ENCODE measurements at places on chromosomes 7 and 10. TPM values are rescaled to one million over a fixed set of nuclear protein-coding genes. Genes with fewer than 3 reads are reported as not detected.

TEX47 gene
- not detected for total RNA-seq

ANKRD61 gene
- total RNA-seq: 0.42 TPM

FAM24B gene
- 10.9 TPM for total RNA-seq

COL26A1 gene
- 51.7 TPM for total RNA-seq

ANKRD1 gene
- total RNA-seq: not detected

PRRT4 gene
- total RNA-seq: 0.56 TPM

ITGA8 gene
- total RNA-seq: not detected

AOC1 gene
- 0.47 TPM for total RNA-seq

SFTPA1 gene
- total RNA-seq: not detected

DNA sequence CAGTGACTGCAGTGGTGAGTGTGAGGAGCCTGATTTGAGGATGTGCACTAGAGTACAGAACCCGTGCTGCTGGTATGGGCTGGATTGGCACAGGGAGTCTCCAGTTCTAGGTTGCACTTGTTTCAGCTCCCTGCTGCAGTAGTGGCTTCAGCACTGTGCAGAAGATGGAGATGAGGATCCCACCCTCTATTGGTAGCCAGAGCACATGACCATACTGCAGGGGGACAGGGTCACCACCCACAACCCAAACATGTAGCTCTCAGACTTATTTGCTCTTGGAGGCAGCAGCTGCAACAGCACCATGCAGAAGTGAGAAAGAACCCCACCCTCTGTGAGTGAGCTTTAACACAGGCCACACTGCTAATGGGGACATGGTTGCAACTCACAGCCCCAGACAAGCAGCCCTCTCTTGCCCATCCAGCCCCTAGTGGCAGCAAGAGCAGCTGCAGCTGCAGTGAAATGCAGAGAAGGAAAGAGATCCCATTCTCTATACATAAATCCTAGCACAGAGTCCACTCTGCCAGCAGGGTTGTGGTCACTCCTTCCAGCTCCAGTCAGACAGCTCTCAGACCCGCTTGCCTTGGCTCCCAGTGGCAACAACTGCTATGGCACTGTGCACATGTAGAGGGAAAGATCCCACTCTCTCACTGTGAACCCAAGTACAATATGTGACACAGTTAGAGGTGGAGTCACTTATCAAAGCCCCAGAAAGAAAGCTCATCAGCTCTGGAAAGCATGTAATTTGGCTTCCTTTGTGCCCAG, 51.4 kb upstream of the SCIN start:
- H3K4me1 ChIP-seq: no peaks in the 10 kb centered on the region
- H3K4me3 ChIP-seq: no peak overlapping the region
- peak; percentile 79 for DNase-seq
- H3K27ac ChIP-seq: no peak overlapping the region
- H3K36me3 ChIP-seq: no peaks in the 10 kb centered on the region

DNA sequence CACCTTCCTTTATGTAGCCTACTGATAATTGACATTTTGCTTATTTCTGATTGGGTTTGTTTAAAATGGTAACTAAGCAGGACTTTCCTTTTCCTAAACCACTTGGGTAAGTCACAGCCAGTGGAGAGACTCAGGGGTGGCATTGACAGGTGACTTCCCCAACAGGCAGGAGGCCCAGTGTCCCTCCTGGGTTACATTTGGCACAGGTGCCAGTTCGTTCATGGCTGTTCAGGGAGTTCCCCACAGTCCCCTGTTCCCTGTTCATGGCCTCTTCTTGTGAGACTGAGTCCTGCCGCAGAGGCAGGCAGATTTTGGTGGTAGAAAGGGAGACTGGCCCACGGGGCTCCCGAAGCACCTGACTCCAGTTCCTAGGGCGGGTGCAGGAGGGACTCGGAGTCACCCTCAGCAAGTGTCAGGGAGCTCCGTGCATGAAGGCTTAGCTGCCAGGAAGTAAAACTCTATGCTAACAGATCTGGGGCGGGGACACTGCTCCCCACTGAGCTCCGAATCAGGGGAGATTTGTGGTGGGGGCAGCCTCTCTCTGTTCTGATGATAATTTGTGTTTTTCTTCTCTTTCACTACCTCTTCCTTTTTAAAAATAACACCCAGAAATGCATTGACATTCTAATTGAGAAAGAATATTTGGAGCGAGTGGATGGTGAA, 84.1 kb downstream of the EZH2 start:
- DNase-seq: peak; percentile 65
- H3K27me3 ChIP-seq: no peaks in the 10 kb centered on the region
- peaks cover 33% of the 10 kb centered on the region for H3K4me1 ChIP-seq
- peaks cover 19% of the 10 kb centered on the region for H3K36me3 ChIP-seq
- H3K27ac ChIP-seq: peak overlapping the region; percentile 32

- no peaks in the 10 kb centered on the region for H3K36me3 ChIP-seq
- H3K4me1 ChIP-seq: peaks cover 19% of the 10 kb centered on the region
- no peak for DNase-seq
- H3K27me3 ChIP-seq: no peaks in the 10 kb centered on the region
Observed at GRCh38 chr7:148695953-148696352, 2.8 kb upstream of the CUL1 start.

GRCh38 chr7:151687523-151688235, 168.0 kb upstream of the RHEB start:
- DNase-seq: peak; percentile 84
- H3K27me3 ChIP-seq: no peaks in the 10 kb centered on the region
- H3K4me1 ChIP-seq: peaks cover 7% of the 10 kb centered on the region
- no peaks in the 10 kb centered on the region for H3K36me3 ChIP-seq
- H3K4me3 ChIP-seq: no peak overlapping the region

GRCh38 chr10:114658175-114658574, at the start of gene ABLIM1:
Gene ABLIM1 (minus strand): TSS chr10:114658275. CDS start chr10:114658200, 75 bp downstream.
- no peak within 1 kb of the TSS for H3K27ac ChIP-seq
- H3K36me3 ChIP-seq: no peaks in the 10 kb centered on the region
- no peaks in the 10 kb centered on the region for H3K27me3 ChIP-seq
- no peak for DNase-seq
- H3K4me3 ChIP-seq: no peak within 1 kb of the TSS

DNA sequence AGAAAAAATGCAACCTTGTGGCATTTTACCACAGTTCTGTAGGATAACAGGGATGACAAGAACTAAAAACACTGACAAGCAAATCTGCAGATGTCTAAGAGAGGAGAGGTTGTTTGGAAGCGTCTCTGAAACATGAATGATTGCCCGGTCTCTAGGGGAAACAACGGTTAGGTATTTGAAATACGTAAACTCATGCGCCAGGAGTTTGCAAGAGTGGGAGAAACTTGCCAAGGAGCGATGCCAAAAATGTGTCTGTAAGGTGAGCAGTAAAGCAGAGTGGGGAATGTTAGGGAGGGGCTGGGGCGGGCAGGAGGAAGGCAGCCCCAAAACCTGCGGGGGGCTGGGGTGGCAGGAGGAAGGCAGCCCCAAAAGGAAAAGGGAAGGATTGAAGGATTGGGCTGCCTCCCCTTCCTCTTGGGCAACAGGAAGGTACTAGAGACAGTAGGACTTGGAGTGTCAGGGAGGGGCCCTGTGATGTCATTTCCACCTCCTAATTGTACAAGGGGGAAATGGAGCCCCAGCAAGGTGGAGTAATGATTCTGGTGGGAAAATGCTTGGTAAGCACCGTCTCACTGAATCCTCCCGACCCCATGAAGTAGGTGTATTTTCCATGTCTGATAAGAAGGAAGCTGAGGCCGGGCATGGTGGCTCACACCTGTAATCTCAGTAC, 33.2 kb upstream of the PLEKHA1 start:
- no peak overlapping the region for H3K4me3 ChIP-seq
- no peaks in the 10 kb centered on the region for H3K36me3 ChIP-seq
- H3K27me3 ChIP-seq: no peaks in the 10 kb centered on the region
- no peak for DNase-seq
- no peaks in the 10 kb centered on the region for H3K4me1 ChIP-seq
- no peak overlapping the region for H3K27ac ChIP-seq

- peak overlapping the region; percentile 87 for H3K4me3 ChIP-seq
- peaks cover 30% of the 10 kb centered on the region for H3K4me1 ChIP-seq
Observed at GRCh38 chr10:62805231-62806099, 945 bp downstream of the ADO start.

GRCh38 chr7:155371331-155371883, 73.7 kb downstream of the INSIG1 start:
- H3K27ac ChIP-seq: no peak overlapping the region
- peaks cover 23% of the 10 kb centered on the region for H3K4me1 ChIP-seq
- peak overlapping the region; percentile 52 for H3K4me3 ChIP-seq
- peaks cover 81% of the 10 kb centered on the region for H3K27me3 ChIP-seq
- peak; percentile 40 for DNase-seq

GRCh38 chr10:1431229-1431628, 306.1 kb downstream of the ADARB2 start:
- no peaks in the 10 kb centered on the region for H3K36me3 ChIP-seq
- DNase-seq: no peak
- no peak overlapping the region for H3K27ac ChIP-seq
- no peaks in the 10 kb centered on the region for H3K27me3 ChIP-seq

- no peak overlapping the region for H3K4me3 ChIP-seq
- no peak for DNase-seq
- no peaks in the 10 kb centered on the region for H3K4me1 ChIP-seq
- H3K36me3 ChIP-seq: no peaks in the 10 kb centered on the region
- H3K27ac ChIP-seq: no peak overlapping the region
- no peaks in the 10 kb centered on the region for H3K27me3 ChIP-seq
Observed at GRCh38 chr10:122516734-122517133, 43.8 kb upstream of the DMBT1 start.

GRCh38 chr7:134042307-134042706, 84.8 kb upstream of the LRGUK start:
- no peaks in the 10 kb centered on the region for H3K36me3 ChIP-seq
- H3K27me3 ChIP-seq: no peaks in the 10 kb centered on the region
- no peak overlapping the region for H3K4me3 ChIP-seq

DNA sequence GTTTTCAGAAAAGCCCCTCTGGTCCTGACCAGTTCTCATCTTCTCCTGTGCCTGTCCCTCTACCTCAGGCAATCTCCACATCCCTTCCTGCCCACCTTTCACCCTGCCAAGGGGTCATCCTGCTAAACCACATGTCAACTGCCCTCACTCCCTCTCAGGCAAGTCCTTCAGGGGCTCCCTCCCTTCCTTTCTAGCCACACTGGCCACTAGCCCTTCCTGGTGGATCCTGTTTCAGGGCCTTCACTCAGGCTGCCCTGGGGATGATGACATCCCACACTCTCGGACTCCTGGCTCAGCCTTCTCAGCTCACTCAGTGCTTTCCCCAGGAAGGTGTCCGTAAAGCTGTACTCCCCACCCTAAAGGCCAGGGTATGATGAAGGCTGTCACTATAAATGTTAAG, 13.4 kb downstream of the STEAP1B start:
- no peak overlapping the region for H3K27ac ChIP-seq
- no peaks in the 10 kb centered on the region for H3K27me3 ChIP-seq
- DNase-seq: no peak
- H3K36me3 ChIP-seq: no peaks in the 10 kb centered on the region
- peaks cover 5% of the 10 kb centered on the region for H3K4me1 ChIP-seq
- no peak overlapping the region for H3K4me3 ChIP-seq

DNA sequence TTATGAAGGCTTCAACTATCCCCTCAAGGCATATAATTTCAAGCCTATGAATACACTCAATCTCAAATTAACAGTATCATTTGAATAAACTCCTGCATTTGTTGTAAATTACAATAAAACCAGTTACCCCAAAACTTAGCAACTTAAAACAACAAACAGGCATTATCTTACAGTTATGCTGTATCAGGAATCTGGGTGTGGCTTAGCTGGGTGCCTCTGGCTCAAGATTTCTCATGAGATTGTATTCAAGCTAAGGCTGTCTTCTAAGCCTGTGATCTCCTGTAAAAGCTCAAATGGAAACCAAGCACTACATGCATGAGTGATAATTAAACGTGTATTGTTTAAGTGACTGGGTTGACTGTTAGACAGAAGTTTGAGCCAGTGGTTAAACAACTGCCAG, 341.0 kb upstream of the PHF14 start:
- H3K4me3 ChIP-seq: no peak overlapping the region
- H3K4me1 ChIP-seq: no peaks in the 10 kb centered on the region
- H3K36me3 ChIP-seq: no peaks in the 10 kb centered on the region
- no peak for DNase-seq
- no peak overlapping the region for H3K27ac ChIP-seq

GRCh38 chr7:778968-779451, 51.9 kb upstream of the PRKAR1B start:
- no peak for DNase-seq
- no peak overlapping the region for H3K4me3 ChIP-seq
- no peaks in the 10 kb centered on the region for H3K4me1 ChIP-seq
- H3K27ac ChIP-seq: no peak overlapping the region

DNA sequence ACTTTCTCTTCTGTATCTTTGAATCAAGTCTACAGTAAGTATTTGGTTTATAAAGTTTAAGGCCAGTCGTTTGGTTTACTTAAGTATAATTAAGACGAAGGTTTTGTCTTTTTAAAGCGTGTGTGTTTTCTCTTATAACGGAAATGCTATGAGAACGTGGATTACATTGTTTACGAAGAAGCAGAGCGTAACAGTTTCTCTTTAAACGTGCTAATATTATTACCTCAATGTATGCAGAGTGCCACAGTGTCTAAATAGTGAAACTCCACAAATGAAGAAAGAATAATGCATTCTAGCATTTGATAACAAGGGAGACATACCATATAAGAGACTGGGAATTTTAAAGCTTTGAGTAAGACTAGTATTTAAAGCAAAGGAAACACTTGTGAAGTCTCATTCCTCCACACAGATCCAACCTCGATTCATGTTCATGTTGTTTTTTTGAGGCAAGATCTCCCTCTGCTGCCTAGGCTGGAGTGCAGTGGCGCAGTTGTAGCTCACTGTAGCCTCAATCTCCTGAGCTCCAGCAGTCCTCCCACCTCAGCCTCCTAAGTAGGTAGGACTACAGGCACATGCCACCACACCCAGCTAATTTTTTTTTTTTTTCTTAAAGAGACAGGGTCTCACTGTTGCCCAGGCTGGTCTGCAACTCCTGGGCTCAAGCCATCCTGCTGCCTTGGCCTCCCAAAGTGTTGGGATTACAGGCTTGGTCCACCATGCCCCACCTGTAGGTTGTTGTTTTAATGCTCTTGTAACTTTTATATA, 75.1 kb downstream of the ANKRD61 start:
- H3K4me1 ChIP-seq: peaks cover 11% of the 10 kb centered on the region
- H3K27ac ChIP-seq: 0 out of 2 replicates have a peak overlapping the region, but pooled peaks have one; percentile 28
- peak overlapping the region; percentile 81 for H3K4me3 ChIP-seq
- no peaks in the 10 kb centered on the region for H3K36me3 ChIP-seq
- no peaks in the 10 kb centered on the region for H3K27me3 ChIP-seq

- peaks cover 6% of the 10 kb centered on the region for H3K4me1 ChIP-seq
- no peak overlapping the region for H3K4me3 ChIP-seq
- no peaks in the 10 kb centered on the region for H3K27me3 ChIP-seq
- no peak overlapping the region for H3K27ac ChIP-seq
- H3K36me3 ChIP-seq: no peaks in the 10 kb centered on the region
- DNase-seq: no peak
Observed at GRCh38 chr7:26305090-26305868, 13.6 kb downstream of the SNX10 start.

DNA sequence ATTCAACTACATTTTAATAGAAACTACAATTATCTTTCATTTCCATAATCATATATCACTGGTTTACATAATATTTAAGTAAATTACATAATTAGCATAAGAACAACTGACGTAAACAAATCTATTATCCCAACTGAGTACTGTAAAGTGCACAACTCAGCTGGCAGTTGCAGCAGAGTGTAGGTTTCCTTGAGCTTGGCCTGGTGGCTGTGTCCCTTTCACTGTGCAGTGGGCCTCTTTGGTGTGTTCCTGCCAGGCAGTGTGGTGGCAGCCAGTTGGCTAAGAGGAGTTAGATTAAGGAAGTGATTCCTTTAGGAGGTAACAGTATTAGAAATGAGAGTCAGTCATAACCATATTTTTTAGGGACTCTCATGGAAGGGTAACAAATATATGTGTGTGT, 7.0 kb downstream of the NRG3 start:
- H3K36me3 ChIP-seq: no peaks in the 10 kb centered on the region
- peaks cover 49% of the 10 kb centered on the region for H3K4me1 ChIP-seq
- no peak overlapping the region for H3K4me3 ChIP-seq
- no peak for DNase-seq

- H3K36me3 ChIP-seq: no peaks in the 10 kb centered on the region
- H3K27ac ChIP-seq: peak within 1 kb of the TSS; percentile 40
- peak; percentile 99 for DNase-seq
Observed at GRCh38 chr10:37976091-37976879, at the start of gene ZNF25. Gene ZNF25 (minus strand): TSS chr10:37976647. CDS start chr10:37971722, 4,925 bp downstream.

All from GM23338 (cell line).